ENCODE measurements at places on chromosomes 4 and X.

DNA sequence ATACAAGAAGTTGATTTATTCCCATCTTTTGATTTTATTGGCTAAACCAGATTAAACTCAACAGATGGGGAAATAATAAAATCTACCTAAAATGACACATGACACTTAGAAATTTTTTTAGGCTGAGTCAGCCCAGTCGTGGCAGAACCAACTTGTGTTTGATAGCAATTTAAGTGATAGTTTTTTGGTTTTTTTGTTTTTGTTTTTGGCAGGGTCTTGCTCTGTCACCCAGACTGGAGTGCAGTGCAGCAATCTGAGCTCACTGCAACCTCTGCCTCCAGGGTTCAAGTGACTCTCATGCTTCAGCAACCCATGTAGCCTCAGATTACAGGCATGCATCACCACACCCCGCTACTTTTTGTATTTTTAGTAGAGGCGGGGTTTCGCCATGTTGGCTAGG lies 370.3 kb upstream of the NOCT start:
- peak; percentile 34 for DNase-seq

- peak; percentile 78 for DNase-seq
Measured at GRCh38 chr4:149095811-149096210, 653.6 kb upstream of the NR3C2 start.

GRCh38 chrX:43753637-43754036 lies 97.5 kb downstream of the MAOA start:
- no peak for DNase-seq

DNA sequence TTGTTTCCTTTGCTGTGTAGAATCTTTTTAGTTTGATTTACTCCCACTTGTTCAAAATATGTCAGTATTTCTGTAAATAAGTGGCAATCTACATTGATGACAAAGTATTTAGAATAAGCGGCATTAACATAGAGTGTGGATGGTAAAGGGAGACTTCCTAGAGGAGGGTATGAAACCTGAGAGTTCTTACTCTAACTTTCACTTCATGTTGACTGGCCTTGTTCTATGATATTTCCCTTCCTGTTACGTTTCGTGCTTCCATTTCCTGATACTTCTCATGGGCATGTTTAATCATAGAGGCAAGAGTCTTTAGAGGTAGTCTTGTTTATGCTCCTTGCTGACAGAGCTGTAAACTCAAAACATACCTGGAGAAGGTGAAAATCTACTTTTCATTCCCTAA lies 408.9 kb downstream of the GLUD2 start:
- DNase-seq = no peak

GRCh38 chrX:17655211-17656034 lies 81.9 kb upstream of the SCML1 start:
- DNase-seq = no peak

GRCh38 chrX:12753366-12753765 lies 37.8 kb upstream of the PRPS2 start:
- DNase-seq = no peak

- no peak for DNase-seq
Measured at GRCh38 chr4:189311251-189311650, 629.4 kb upstream of the FRG1 start.

DNA sequence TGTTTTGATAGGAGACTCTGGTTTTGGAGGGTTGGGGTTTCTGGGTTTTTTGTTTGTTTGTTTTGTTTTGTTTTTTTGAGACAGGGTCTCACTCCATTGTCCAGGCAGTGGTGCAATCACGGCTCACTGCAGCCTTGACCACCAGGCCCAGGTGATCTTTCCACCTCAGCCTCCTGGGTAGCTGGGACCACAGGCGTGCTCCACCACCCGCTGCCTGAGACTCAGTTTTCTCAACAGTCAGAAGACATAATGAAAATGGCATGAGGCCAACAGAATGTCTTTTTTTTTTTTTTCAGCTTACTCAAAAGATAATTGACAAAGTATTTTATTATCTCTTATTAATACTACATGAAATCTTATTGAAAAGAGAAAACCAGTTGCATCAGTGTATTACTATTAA lies 32.4 kb downstream of the TNIP2 start:
- no peak for DNase-seq

DNA sequence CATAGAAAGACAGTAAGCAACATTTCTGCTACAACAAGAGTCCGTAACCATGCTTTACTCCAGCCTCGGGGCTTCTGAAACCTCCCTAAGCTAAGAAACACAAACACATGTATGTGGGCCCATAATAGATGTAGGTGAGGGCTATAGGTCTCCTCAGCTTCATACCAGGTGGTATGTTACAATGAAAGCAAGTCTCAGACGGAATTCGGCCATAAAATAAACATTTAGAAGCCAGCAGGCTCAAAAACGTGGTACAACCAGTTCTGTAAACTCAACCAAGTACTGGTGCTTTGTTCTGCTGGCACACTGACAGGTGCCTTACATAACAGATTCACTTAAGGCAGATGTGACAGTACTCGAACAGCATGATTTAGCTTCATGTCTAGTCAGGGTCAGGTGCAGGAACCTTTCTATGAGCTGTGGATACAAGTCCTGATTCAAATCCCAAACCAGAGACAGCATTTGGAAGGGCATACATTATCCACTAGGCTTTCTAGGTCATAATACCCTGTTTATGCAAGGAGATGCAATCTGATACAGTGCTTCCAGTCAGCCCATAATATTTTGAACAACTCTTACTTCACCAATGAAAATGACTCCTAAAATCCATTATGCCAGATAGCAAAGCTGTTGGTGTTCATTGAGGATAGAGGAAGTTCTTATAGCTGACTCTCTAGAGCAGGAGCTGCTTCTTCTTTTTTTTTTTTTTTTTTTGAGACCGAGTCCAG lies 113.8 kb upstream of the ENPP6 start:
- DNase-seq = no peak

DNA sequence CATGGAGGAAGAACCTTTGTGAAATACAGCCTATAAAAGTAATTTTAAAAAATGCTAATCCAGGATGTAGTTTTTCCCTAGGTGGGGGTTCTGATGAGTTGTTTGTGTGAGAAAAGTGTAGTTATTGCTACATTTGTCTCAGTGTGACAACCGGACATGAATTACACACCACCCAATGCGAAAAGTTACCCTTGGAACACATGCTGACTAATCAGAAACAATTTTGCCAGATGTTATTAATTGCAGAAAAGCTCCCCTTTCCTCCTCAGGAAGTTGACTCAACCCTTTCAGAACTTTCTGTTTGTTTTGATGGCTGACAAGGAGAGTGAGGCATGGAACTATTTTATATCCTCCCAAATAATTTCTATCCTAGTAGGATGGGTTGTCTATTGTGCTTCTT lies 38.1 kb upstream of the EDA2R start:
- DNase-seq = peak; percentile 81

DNA sequence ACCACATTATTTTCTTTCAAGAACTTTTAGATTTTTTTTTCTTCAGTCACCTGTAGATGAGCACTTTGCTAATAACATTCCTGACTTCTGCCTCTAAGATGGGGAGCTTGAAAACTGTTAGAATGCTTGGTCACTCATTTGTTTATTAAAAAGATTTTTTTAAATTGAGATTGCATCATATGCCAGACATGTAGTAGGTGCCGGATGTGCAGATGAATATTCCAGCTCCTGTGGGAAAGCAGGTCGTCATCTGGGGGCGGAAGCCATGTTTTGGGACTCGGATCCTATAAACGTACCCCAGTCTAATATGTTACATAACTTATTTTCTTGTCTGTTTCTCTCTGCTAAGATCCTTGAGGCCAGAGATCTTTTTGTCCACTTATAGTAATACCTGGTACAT lies 236.8 kb downstream of the ARHGAP10 start:
- no peak for DNase-seq

GRCh38 chr4:534101-534575 lies 35.1 kb downstream of the PIGG start:
- no peak for DNase-seq

GRCh38 chr4:123848606-123849005 lies 452.0 kb downstream of the SPRY1 start:
- no peak for DNase-seq

DNA sequence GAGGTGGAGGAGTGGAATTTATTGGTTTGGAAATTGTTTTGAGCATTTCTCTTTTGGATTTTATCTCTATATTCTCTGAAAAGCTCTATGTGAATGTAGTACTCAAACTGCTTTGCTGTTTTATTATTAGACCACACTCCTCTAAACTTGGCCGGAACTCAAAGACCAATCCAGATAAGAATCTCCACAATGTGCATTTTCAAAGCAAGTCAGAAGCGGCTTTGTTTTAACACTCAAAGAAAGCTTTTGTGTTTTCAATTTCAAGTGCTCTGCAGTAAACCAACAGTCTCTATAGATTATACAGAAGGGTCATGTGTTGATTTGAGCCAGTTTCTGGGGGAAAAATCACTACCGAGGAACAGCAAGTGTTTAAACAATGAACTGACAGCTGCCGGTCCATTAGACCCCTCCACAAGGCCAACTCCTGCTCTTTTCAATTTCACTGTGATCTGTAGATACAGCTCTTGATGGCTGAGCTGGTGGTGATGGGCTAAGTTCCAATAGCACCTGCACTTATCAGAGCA lies 79.4 kb downstream of the FTHL17 start:
- DNase-seq = no peak

DNA sequence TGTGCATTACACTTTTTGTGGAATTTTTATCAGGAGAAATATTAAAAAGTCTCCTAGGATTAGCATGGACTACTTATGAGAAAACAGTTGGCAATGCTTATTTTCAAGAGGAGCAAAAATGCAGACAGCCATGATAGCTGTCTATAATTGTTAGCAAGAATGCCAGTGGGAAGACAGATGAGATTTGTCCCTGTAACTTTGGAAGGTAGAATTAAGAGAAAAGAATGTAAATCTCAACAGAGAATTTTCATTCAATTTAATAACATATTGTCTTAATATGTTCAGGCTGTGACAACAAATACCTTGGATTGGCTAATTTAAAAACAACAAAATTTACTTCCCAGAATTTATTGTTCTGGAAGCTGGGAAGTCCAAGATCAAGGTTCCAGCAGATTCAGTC lies 349.2 kb downstream of the IQCM start:
- no peak for DNase-seq

- DNase-seq = peak; percentile 54
Measured at GRCh38 chr4:38804654-38805295, at the start of gene TLR1. Gene TLR1 (minus strand): TSS chr4:38804791. CDS start chr4:38798831, 5,960 bp downstream.

DNA sequence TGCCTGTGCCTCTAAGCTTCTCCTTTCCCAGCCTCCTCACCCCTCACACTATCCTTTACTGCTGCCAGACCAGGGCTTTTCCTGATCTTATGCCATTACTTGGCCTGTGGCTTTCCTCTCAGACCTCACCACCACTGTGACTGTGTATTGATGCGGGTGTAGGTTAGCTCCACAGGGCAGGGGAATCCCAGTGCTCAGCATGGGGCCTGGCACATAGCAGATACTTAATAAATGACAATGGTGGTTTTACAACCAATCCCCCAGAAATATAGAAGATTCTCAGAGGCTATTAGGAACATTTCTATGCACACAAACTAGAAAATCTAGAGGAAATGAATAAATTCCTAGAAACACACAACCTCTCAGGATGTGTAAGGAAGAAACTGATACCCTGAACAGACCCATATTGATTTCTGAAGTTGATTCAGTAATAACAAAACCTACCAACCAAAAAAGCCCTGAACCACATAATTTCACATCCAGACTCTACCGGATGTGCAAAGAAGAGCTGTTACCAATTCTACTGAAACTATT lies 129.6 kb upstream of the QRFPR start:
- no peak for DNase-seq

- DNase-seq = no peak
Measured at GRCh38 chr4:6071191-6071958, 53.1 kb upstream of the C4orf50 start.

DNA sequence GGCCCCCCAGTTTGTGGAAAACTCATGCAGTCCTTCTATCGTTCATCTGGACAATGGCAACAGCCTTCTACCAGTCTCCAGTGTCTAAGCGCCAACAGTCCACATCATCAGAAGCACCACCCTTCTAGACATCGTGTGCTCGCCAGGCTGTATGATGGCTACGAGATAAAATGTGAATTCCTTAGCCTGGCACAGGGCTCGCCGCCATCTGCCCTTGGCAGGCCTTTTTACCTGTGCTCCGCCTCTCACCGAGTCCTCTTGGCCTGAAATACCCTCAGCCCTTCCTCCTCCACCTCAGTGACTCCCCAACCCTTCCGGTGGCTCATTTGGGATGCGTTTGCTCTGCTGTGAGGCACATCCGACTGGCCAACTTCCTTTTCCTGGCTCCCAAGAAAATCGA lies 15.9 kb upstream of the STS start:
- no peak for DNase-seq

GRCh38 chr4:55125763-55126541 lies 557 bp upstream of the KDR start:
- DNase-seq = no peak

GRCh38 chr4:89000844-89001360 lies 56.1 kb downstream of the FAM13A start:
- DNase-seq = peak; percentile 54

- no peak for DNase-seq
Measured at GRCh38 chrX:132463411-132463810, 25.4 kb downstream of the MBNL3 start.

DNA sequence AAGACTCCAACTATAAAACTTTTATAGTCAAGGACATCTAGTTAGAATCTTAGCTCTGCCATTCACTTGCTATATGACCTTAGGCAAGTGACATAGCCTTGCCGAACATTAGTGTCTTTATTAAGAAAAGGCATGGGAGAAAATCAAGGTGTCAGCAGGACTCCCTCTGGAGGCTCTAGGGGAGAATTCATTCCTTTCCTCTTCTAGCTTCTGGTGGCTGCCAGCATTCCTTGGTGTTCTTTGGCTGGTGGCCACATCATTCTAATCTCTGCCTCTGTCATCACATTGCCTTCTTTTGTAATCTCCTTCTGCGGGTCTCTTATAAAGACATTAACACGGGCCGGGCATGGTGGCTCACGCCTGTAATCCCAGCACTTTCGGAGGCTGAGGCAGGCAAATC lies 99.8 kb downstream of the PPP1R2C start:
- peak; percentile 21 for DNase-seq

- peak; percentile 60 for DNase-seq
Measured at GRCh38 chr4:89134775-89135319, 23.5 kb downstream of the TIGD2 start.

DNA sequence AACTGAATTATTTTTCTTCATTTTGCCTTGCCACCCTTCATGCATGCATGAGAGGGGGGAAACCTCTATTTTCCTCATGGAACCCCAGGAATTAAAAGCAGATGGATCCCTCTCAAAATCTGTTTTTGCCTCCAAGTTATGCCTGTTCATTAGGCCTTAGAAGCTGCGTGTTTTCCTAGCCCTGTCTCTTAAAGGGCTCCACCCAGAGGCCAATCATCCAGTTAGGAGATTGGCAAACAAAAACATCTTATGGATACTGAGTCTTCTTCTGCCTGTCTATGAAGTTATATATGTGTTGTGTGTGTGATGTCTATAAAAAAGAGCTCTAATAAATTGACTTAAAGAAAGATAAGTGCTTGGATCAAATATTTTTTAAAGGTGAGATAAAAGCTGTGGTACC lies 142.9 kb downstream of the ANAPC10 start:
- no peak for DNase-seq

GRCh38 chrX:43557792-43558191 lies 98.3 kb upstream of the MAOA start:
- peak; percentile 44 for DNase-seq

Measured in fibroblast of upper back skin (primary cell).